COLO829 (cell line): ENCODE measurements at places on chromosomes 2 and 18.

DNA sequence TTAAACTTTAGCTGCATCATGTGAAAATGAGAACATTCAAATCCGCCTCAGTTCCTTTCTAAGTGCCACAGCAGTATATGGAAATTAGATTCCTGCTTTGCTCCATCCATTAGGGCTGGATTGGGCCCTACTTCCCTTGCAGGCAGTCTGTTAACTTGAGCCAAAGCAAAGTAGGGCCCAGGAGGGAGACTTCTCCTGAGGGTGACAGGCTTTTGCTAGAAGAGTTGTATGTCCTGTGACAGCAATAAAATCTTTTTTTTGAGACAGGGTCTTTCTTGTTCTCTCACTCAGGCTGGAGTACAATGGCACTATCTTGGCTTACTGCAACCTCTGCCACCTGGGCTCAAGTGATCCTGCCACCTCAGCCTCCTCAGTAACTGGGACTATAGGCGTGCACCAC is 28.1 kb downstream of the VIL1 start:
- DNase-seq, result no peak

GRCh38 chr2:8395718-8396117 is 286.1 kb upstream of the ID2 start:
- no peak for DNase-seq

- DNase-seq, result no peak
These were observed 5.7 kb upstream of the TGIF1 start for GRCh38 chr18:3444296-3444695.

GRCh38 chr2:187469538-187469937 is 21.5 kb upstream of the CALCRL start:
- no peak for DNase-seq

DNA sequence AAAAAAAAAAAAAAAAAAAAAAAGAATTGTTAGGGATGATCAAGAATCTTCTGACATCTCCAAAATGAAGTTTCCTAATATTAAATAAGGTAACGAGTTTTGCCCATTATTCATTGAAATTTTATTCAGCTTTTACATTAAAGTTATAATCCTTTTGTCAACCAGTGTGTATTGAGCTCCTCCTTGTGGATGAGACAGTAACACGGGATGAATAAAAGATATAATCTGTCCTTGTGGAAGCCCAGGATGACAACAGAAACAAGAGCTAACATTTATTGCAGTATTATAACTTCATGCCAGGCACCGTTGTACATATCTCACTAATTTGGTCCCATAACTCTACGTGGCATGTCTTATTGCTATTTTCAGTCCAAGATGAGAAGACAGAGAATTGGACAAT is 33.4 kb upstream of the SERPINB7 start:
- DNase-seq, result peak; percentile 23

GRCh38 chr2:2714408-2714807 is 383.3 kb upstream of the MYT1L start:
- no peak for DNase-seq

GRCh38 chr2:49371128-49371701 is 216.9 kb upstream of the FSHR start:
- no peak for DNase-seq

GRCh38 chr18:47591429-47591828 is 339.0 kb downstream of the SMAD2 start:
- DNase-seq, result no peak

- no peak for DNase-seq
These were observed 97.6 kb upstream of the RMDN2 start for GRCh38 chr2:37827455-37827854.

DNA sequence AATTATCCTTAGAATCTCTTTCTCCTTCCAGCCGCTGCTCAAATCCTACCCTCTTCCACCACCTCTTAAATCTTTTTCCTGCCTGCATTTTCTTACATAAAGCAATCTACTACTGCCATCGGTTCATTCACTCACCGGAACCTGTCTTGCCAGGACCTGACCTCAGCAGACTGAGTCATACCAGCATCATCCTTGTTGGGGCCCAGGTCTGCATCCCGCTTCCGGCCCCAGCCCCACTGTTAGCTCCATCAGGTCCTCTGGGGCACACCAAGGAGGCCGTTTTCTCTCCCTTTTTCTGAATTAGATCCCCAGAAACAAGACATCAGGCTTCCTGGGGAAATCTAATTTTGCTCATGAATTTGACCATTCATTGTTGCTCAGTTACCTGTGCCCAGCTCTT is 42.7 kb upstream of the TGFA start:
- no peak for DNase-seq

GRCh38 chr18:75211953-75212750 is 1.6 kb downstream of the TSHZ1 start:
- DNase-seq, result peak; percentile 33

- no peak for DNase-seq
These were observed 264.8 kb downstream of the ARHGAP15 start for GRCh38 chr2:143394062-143394461.

DNA sequence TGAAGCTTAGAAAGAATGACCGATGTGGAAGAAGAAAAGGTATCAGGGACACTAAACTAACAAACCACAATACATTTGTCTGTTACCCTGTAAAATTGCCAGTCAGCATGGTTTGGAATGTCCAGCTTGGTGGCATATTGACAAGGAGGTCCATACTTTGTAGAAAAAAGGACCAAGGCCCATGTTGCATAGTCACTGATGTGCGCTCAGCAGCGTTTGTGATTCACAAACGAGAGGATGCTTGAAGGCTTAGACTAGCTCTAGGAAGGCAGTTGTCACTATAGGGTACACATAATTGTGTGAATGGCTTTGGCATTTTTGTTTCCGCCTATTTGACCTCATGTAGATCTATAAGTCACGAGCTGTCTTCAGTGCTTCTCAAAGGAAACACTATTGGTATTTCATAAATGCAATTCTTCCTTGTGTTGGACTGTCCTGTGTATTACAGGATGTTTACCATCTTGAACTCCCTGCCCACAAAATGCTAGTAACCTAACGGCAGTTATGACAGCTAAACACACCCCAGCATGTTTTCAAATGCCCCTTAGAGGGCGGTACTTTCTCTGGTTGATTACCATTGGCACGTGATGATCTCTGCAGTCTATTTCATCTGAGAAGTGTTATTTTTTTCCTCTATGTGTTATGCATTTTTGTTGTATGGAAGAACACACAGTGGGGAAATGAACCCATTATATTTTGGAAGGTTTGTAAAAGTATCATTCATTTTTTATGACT is 304.2 kb downstream of the CYRIA start:
- no peak for DNase-seq

DNA sequence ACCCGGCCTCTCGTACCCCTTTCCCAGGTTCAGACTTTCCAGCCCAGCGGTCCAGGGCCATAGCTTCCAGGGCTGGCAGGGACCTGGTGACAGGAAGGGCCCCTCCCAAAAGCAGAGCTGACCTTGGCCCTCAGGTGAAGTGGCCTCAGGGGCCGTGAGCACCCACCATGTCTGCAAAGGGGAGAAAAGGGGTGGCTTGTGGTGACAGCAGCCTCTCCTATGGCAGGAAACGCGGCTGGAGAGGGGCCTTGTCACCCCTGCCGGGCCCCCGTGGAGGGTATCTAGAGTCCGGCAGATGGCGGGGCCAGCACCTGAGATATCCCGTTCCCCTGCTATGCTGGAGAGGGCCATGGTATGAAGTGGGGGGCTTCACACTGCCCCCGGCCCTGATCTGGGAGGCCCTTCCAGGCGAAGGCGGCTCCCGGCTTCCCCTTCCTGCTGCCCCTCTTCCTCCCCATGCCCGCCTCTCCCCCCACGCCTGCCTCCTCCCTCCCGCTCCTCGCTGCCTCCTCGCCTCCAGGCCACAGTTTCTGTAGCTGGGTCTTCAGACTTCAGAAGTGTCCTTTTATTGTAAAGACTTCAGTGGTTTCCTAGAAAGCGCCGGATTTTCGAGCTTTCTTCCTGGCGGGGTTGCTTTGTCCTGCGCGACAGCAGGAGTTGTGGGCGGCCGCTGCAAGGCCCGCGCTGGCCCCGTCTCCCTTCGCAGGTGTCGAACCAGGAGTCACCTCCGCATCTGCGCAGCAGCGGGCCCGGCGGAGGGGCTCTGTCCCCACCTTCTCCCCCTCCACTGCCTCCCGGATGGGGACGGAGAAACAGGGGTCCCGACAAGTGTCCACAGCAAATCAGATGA is 240.5 kb upstream of the MYT1L start:
- no peak for DNase-seq

- DNase-seq, result no peak
These were observed 251.7 kb upstream of the PXDN start for GRCh38 chr2:1995987-1996386.

DNA sequence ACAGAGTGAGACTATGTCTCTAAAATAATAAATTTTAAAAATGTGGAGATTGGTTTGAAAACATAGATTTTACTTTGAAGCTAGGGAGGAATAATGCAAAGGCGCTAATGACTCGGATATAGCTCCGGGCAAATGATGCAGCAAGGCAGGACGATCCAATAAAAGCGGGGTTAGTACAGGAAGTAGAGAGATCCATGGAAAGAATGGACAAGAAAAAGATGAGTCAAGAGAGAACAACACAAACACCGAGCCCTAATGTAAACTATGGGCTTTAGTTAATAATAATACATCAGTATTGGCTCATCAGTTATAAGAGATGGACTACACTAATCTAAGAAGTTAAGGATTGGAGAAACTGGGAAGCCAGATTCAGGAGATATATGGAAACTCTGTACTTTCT is 74.5 kb downstream of the QPCT start:
- no peak for DNase-seq

GRCh38 chr18:31061945-31062344 is 19.4 kb upstream of the DSC3 start:
- no peak for DNase-seq
